ENCODE measurements at places on chromosomes 7 and 10.

DNA sequence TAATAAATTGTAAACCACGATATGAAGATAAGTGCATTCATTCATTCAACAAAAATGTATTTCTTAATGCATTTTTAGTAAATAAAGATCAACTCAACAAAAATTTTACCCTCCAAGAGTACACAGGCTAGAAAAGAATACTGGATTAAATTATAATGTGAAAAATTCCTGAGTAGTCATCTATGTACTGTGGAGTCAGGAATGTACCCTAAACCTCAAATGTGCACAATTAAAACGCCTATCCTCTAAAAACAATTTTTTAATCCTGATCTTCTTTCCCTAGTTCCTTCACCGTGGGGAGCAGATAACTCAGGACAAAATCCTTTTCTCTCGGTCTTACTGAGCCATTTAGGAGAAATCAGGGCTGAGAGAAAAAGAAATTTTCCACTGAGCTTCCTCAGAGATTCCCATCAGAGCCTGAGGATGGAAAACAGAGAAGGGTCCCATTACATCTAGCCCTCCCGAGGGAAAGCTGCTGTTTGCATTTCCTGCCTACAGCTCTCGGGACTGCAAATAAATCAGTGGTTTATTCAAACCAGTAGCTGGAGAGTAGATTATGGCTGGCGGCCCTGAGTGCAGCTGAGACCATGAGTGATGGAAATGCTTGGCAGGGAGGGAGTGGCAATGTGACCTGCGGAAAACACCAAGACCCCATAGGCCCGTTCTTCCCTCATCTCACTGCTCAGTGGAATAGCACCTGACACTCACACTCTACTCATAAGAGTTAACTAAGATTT is 7.4 kb downstream of the TAS2R40 start:
- peak; percentile 75 for DNase-seq

DNA sequence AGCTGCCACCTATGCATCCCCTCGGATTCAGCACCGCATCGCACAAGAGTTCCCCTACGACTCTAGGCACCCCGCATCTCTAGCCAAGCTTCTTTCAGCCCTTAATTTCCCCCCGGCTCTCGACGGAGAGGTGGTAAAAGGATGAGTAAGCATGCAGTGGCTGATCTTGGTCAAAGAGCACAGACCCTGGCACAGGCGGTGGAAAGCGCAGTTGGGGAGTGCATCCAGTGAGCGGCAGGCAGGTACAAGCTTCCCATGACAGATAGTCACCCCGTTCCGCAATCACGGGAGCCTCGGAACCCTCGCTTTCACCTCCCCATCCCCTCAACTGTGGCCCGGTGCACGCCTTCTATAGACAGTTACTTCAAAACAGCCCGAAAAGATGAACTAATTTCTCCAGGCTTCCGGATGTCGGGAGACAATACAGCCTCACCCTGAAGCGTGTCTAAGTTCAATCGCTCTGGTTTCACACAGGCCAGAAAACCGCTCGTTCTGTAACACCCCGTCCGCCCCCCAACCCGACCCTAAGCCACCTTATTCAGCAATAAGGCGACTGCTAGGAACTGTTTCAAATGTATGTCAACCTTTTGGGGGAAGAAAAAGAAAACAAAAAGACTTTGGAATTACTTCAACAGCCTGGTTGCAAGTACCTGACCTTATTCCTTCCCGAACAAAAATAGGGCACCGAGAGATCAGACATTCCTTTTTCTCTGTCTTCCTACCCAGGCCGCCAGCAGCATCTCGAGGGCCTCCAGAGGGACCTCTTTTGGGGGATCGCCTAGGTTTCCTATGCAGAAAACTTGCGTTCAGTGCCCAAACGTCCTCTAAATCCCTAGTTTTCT is 1.4 kb downstream of the RHEB start:
- peak; percentile 37 for DNase-seq

DNA sequence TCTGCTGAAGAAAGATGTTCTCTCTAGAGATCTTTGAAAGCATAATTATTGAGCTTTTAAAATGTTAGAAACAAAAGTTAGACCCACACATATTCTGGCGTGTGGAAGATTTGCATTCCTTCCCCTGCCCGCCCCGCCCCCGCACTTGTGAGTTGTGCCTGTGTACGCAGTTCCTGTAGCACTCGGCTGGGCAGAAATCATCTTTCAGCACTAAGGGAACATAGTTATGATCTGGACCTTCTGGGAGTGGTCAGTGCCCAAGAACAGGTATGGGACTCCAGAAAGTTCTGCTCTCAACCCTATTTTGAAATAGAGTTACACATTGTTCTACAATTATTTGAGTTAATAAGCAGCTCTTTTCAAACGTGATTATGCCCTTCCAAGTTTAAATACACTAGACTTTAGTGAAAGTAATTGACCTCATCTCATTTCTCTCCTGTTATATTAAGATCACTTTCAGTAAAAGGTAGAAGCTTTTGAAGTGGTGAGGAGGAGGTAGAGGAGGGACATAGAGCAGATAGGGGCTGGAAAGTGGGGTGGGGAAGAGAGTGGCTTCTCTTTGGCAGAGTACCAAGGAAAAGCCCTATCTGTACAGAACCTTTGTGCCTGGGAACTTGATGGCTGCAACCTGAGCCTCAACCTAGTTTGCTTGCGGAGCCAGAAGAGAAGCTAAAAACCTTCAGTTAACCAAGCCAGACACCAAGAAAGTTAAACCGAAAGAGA is 5.7 kb downstream of the BLVRA start:
- no peak for DNase-seq

GRCh38 chr10:35503578-35503977 is 101.6 kb upstream of the GJD4 start:
- no peak for DNase-seq

DNA sequence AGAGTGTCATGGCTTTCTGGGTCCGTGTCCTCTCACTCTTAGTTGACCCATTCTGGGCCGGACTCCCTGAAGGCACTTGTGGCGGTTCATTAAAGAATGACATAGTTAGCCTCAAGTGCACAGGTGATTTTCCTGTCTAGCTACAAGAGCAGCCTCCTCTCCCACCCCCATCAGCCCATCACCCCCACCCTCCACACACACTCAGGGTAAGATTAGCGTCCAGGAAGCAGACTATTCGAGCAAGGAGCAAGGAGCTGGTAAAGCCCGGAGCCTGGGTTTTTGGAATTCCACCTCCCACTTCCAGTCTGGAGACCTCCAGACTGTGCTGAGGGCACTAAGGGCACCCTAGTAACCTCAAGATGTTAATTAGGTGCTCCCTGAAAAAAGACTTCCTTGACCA is 39.5 kb downstream of the TACR2 start:
- DNase-seq = no peak

- DNase-seq = no peak
These were observed 68.0 kb downstream of the VOPP1 start for GRCh38 chr7:55504093-55504859.

GRCh38 chr10:80270887-80271286 is 18.6 kb downstream of the MAT1A start:
- no peak for DNase-seq

DNA sequence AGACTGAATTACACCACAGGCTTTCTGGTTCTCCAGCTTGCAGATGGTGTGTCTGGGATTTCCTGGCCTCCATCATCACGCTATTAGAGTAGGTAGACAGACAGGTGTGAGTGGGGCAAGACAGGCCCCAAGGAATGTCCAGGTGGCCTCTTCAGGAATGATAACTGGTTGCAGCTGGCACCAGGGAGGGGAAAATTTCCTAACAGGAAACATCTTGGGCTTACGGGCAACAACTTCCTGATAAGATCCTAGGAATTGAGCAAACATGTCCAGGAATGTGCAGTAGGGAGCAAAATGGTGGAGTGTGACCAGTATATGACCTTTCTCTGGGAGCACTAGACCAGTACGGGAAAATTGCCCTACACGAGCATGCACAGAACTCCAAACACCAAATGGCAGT is 11.3 kb downstream of the XRCC2 start:
- DNase-seq = no peak

- no peak for DNase-seq
These were observed 17.4 kb upstream of the GDF10 start for GRCh38 chr10:47282657-47283018.

DNA sequence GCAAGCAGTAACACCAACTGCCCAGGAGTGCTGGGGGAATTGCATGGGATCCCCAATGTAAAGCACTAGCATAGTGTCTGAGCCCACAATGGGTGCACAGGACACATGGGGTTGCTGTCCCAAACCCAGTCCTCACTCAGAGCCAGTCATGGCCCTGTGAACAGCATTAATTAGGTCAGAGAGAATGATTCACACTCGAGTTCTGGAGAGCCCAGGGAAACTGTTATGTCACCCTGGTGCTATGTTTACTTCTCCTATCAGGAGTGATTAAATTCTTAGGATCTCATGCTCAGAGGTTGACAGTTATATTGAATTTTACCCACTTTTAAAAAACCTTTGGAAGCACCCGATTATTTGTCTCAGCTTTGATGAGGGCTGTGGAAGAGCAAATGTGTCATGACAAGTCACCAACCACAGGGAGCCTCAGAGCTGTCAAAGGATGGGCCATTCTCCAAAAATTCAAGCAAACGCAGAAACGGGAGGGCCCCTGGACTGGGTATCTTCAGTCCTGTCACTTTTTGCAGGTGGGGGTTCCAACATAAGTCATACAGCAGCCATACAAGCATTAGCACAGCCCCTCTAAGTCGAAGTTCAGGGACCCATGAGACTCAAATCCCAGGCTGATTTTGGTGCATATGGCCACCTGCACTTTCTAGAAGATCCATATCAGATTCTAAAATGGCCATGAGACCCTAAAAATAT is 1.3 kb upstream of the RASSF4 start:
- DNase-seq = no peak

DNA sequence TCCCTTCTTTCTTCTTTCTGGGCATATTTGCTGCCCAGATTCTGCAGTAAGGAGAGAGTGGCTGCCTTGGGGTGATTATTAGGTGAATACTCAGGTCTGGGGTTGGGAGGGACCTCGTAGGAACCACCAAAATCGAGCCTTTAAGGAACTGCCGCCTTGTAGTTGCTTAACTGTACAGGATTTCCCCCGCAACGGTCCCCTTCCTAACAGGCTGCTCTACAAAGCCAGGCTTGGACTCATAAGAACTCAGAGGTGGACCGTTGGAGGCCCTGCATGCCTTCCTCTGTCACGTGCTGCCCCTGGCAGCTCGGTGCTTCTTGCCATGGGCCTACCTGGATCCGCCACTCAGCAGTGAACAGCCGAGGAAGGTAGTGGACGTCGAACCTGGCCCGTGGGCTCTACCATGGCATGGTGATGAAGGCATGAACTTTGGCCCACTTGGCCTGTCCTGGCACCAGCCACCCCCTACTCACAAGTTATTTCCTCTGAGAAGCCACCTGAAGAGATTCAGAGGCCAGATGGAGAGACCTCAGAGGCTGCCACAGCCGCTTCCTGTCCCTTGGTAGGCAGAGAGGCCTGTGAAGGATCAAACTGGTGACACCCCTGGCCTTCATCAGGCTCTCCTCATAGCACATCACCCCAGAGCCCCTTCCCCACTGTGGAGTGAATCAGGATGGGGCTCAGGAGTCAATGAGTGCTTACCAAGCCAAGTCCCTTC is 54.6 kb downstream of the NOD1 start:
- no peak for DNase-seq

GRCh38 chr10:116331815-116332214 is 7.6 kb downstream of the CCDC172 start:
- DNase-seq = no peak

- no peak for DNase-seq
These were observed 254.4 kb upstream of the KLF14 start for GRCh38 chr7:130988443-130988842.

DNA sequence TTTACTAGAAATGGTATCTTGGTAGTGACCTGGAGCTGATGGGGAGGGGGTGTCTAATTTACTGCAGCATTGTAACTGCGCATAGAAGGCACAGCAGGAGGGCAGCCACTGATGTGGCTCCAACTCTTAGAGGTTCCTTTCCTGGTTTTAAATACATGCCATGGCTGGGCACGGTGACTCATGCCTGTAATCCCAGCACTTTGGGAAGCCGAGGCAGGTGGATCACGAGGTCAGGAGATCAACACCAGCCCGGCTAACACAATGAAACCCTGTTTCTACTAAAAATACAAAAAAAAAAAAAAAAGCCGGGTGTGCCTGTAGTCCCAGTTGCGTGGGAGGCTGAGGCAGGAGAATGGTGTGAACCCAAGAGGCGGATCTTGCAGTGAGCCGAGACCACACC is 19.2 kb upstream of the SEC61G start:
- no peak for DNase-seq

DNA sequence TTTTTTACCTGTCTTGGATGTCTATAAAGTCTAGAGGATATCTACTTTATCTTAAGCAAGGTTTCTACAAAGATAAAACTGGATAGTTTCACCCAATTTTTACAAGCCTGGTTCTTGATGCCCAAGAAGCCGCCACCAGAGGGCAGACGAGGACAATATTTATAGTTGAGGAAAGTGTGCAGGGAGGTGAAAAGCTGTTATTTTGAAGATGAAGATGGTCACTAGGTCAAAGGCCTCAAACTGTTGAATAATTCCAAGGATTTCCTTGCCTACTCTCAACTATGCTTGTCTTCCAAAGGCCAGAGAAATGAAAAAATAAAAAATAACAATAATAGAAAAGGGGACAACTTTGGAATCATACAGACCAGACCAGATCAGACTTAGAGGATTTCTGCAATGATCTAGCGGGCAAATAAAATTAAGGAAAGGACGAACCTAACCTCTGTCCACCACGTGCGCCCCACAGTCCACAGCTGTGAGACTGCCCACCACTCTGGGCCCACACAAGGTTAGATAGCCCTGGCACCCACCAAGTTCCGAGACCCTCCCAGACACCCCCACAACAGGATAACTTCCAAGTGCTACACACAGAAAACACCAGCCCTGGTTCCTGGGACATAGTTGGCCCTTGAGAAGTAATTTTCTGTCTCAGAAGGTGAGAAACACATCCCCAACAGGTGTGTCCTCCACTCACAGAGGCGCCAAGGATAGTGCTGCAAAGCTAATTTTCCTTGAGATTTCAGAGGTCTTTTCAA is 2.8 kb downstream of the PKD1L1 start:
- DNase-seq = no peak

DNA sequence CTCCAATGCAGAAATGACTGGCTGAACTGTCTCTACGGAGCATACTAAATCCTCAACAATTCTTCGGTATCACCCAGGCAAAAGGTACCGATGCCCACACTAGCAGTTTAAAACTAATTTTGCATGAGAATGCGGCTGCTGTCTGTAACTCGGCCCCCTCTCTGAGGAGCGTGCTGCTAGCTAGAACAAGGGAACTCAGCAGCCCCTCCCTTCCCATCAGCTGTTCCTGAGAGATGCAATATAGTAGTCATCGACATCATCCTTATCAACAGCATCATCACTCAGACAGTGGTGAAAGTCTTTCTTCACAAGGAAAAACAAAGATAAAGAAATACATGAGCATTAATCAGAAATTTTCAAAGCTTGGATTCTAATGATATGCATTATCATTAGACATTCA is 189.1 kb upstream of the FRMD4A start:
- no peak for DNase-seq

DNA sequence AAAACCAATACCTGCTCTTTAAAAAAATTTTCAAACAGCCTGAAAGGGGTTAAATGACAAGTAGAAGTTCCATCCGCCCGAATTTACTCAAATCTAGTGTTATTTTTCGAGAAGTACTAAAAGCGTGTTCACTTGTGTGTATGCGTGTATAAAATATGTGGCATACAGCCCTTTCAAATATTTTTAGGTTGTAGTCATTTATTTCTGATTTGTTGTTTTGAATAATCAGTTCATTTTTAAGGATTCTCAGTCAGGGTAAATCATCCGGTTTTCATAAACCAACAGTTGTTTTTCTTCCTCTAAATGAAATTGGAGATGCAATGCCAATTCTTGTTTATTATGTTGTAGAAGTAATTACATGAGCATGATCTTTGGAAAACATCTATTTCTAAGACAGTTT is 6.9 kb upstream of the SUN1 start:
- no peak for DNase-seq
